ENCODE measurements at places on chromosomes 5 and 9.

GRCh38 chr5:122362361-122362760 is 50.3 kb downstream of the SNCAIP start:
- no peaks in the 10 kb centered on the region for H3K36me3 ChIP-seq
- H3K27me3 ChIP-seq = no peaks in the 10 kb centered on the region
- peak; percentile 90 for DNase-seq

DNA sequence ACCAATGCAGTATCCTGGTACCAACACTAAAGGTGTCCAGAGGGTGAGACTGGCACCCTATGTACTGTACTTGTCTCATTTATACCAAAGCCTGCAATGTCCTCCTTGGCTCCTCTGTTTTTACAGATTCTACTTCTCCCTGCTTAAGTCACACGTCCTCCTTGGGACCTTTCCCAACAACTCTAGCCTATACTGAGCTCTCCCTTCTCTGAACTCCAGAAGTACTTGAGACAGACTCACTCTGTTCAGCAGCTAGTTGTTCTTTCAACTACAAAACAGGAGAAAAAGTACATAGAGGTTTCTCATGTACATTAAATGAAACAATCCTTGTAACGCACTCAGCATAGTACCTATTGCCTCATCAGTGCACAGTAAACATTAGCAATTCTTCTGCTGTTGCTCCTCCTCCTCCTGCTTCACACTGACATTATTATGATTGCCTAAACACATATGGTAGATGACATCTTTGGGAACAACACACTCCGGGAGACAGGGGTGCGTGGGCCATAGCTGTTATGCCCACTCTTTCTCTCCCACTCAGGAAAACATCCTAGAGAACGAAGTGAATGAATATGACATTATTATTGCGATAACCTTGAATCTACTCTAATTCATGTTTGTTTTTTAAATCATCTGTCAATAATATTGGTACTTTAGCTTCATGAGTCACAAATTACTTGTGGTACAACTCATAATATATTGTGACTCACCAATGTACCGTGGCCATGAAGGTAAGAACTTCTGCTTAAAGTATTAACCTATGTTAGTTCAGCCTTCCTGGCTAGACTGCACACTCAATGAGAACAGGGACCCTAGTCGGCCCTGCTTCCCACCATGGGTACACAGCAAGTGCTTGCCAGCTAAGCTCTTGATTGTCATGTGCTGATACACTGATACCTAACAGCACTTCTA is 180.3 kb upstream of the ADRA1B start:
- H3K27ac ChIP-seq = no peak overlapping the region
- no peaks in the 10 kb centered on the region for H3K36me3 ChIP-seq
- no peaks in the 10 kb centered on the region for H3K27me3 ChIP-seq
- no peaks in the 10 kb centered on the region for H3K4me1 ChIP-seq

DNA sequence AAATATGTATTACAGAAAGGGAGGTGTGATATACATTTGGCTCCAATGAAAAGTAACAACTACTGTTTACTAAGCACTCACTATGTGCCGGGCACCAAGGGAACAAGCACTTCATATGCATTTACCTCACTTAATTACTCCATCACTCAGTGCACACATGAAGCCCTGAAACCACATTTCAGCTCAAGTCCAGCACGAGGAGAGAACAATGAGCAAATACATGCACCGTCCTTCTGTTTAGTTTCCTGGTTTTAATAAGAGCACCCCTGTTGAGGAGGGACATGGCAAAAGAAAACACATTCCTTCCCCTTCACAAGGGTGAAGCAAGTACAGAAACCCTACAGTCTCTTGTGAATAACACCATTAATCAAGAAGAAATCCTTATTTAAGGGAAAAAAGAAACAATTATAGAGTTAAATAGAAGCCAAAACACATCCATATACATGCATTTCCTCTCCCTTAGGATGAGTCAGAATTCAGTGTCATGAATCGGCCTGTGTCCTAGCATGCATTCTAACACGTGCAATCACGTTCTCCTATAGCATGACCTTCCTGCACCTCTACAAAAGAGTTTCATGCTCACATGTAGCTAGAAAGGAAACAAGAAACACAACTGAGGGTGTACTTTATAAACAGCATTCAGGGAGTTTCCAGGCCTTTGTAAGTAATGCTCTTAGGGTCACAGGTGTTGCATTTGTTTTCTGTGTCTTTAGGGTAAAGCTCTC is 411.6 kb downstream of the BNC2 start:
- no peaks in the 10 kb centered on the region for H3K36me3 ChIP-seq
- no peak overlapping the region for H3K27ac ChIP-seq
- no peaks in the 10 kb centered on the region for H3K27me3 ChIP-seq
- H3K4me3 ChIP-seq = no peak overlapping the region
- peak; percentile 36 for DNase-seq
- no peaks in the 10 kb centered on the region for H3K4me1 ChIP-seq

- DNase-seq = no peak
- H3K4me3 ChIP-seq = no peak overlapping the region
- H3K27ac ChIP-seq = no peak overlapping the region
- H3K4me1 ChIP-seq = no peaks in the 10 kb centered on the region
- no peaks in the 10 kb centered on the region for H3K36me3 ChIP-seq
Observed at GRCh38 chr5:156835905-156836304, 14.2 kb upstream of the PPP1R2B start.

- no peaks in the 10 kb centered on the region for H3K4me1 ChIP-seq
- no peak overlapping the region for H3K4me3 ChIP-seq
- DNase-seq = no peak
- no peak overlapping the region for H3K27ac ChIP-seq
Observed at GRCh38 chr9:105309531-105309931, 65.1 kb downstream of the SLC44A1 start.

GRCh38 chr5:149423049-149423793 is 44.1 kb upstream of the IL17B start:
- peak overlapping the region; percentile 66 for H3K27ac ChIP-seq
- no peaks in the 10 kb centered on the region for H3K27me3 ChIP-seq
- DNase-seq = no peak
- H3K36me3 ChIP-seq = peaks cover 44% of the 10 kb centered on the region
- peaks cover 73% of the 10 kb centered on the region for H3K4me1 ChIP-seq

GRCh38 chr9:137385061-137385655 is 37.8 kb downstream of the EXD3 start:
- H3K36me3 ChIP-seq = no peaks in the 10 kb centered on the region
- peaks cover 2% of the 10 kb centered on the region for H3K4me1 ChIP-seq
- no peaks in the 10 kb centered on the region for H3K27me3 ChIP-seq
- H3K4me3 ChIP-seq = no peak overlapping the region
- DNase-seq = no peak
- H3K27ac ChIP-seq = no peak overlapping the region

DNA sequence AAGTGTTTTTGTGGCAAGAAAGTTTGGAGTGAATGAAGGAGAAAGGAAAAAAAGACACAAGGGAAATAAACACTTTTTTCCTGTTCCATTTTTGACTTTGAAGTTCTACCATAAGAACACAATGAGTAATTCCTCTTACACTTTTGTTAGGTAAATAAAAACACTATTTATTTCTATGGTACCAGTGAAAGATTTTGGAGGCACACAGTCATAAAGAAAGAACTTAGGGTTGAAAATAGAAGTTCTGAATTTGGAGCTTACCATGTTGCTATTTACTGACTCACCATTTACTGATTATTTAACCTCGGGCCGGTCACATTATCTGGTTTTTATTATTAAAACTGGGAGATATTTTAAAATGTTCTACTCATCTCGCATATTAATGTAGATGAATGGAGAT is 367.8 kb downstream of the TLE1 start:
- no peaks in the 10 kb centered on the region for H3K36me3 ChIP-seq
- no peak overlapping the region for H3K27ac ChIP-seq
- no peaks in the 10 kb centered on the region for H3K4me1 ChIP-seq
- peak; percentile 10 for DNase-seq
- H3K4me3 ChIP-seq = no peak overlapping the region
- no peaks in the 10 kb centered on the region for H3K27me3 ChIP-seq

DNA sequence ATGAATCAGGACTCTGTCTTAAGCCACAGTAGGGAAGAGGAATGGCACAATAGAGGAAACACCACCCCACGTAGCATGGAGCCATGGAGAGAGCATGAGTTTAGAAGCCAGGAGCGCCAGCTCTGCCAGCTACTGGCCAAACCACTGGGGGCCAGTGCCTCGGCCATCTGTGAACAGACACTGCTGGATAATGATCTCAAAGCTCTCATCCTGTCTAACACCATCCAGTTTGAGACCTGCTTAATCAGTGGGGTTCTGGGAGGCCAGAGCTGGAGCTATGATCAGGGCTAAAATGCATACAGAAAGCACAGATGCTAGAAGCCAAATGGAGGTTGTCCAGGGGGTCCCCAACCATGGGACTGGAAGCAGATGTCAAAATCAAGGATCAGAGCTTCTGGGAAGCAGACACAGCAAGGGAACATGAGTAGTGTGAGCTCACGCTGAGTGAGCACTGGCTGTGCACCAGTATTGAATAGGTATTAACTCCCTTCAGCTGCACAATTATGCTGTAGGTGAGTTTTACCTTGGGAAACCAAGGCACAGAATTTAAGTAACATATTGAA is 92.7 kb downstream of the KCNIP1 start:
- H3K4me3 ChIP-seq = no peak overlapping the region
- no peaks in the 10 kb centered on the region for H3K36me3 ChIP-seq
- H3K4me1 ChIP-seq = peaks cover 14% of the 10 kb centered on the region
- H3K27ac ChIP-seq = no peak overlapping the region
- DNase-seq = no peak
- H3K27me3 ChIP-seq = peaks cover 14% of the 10 kb centered on the region

GRCh38 chr9:112487008-112487798 is 576 bp downstream of the KIAA1958 start:
- H3K36me3 ChIP-seq = no peaks in the 10 kb centered on the region
- DNase-seq = peak; percentile 42

DNA sequence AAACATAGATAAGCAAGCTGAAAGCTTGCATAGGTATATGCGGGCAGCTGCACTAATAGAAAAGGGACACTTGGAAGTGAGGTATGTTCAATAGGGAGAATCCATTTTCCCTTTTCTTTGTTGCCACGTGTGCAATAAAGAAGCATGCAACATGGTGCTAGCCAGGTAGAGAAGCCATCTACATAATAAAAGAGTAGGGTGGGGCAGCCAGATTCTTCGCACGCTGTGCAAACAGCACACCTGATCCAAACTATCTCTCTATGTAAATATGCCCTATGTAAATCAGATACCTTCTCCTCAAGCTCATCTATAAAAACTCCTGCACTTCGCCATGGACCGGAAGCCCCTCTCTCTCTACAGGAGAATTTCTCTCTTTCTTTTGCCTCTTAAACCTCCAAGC is 91.9 kb upstream of the C9orf72 start:
- H3K4me1 ChIP-seq = no peaks in the 10 kb centered on the region
- H3K4me3 ChIP-seq = no peak overlapping the region
- no peak overlapping the region for H3K27ac ChIP-seq
- no peaks in the 10 kb centered on the region for H3K27me3 ChIP-seq
- no peak for DNase-seq

DNA sequence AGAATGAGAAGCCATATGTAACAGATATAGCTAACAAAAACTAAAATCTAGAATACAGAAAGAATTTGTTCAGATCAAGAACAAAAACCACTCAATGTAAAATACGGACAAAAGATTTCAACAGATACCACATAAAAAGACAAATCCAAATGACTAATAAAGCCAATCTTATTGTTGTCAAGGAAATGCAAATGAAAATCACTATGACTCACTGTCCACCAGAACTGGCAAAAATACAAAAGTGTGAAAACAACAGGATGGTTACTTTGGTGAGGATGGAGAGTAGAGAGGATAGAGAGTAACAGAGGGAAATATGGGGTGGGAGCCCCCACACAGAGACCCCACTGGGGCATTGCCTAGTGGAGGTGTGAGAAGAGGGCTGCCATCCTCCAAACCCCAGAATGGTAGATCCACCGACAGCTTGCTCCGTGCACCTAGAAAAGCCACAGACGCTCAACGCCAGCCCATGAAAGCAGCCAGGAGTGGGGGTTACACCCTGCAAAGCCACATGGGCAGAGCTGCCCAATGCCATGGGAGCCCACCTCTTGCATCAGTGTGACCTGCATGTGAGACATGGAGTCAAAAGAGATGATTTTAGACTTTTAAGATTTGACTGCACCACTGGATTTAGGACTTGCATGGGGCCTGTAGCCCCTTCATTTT is 15.2 kb upstream of the RHOBTB3 start:
- peak; percentile 89 for DNase-seq
- peak overlapping the region; percentile 48 for H3K27ac ChIP-seq
- H3K36me3 ChIP-seq = no peaks in the 10 kb centered on the region
- H3K27me3 ChIP-seq = no peaks in the 10 kb centered on the region
- no peak overlapping the region for H3K4me3 ChIP-seq

- H3K27me3 ChIP-seq = no peaks in the 10 kb centered on the region
- H3K36me3 ChIP-seq = peaks cover 33% of the 10 kb centered on the region
- DNase-seq = no peak
- H3K27ac ChIP-seq = no peak overlapping the region
Observed at GRCh38 chr5:83055166-83055565, 22.0 kb downstream of the TMEM167A start.

- H3K27me3 ChIP-seq = no peaks in the 10 kb centered on the region
- no peaks in the 10 kb centered on the region for H3K4me1 ChIP-seq
- peaks cover 24% of the 10 kb centered on the region for H3K36me3 ChIP-seq
- no peak for DNase-seq
- no peak overlapping the region for H3K27ac ChIP-seq
Observed at GRCh38 chr5:140524003-140524402, 23.5 kb upstream of the EIF4EBP3 start.

DNA sequence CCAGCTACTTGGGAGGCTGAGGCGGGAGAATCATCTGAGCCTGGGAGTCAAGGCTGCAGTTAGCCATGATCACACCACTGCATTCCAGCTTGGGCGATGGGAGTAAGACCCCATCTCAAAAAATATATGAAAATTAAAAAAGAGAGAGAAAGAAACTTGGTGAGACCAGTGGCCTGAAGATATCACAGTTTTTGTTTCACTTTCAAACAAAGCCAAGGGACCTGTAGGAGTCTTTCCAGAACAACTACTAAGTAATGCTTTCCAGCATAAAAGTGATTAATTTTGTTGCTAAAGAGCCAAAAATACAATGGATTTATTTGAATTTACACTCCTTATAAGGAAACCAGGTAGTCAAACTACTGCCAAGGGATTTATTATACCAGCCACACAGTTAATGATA is 23.5 kb downstream of the GKAP1 start:
- no peaks in the 10 kb centered on the region for H3K4me1 ChIP-seq
- H3K4me3 ChIP-seq = no peak overlapping the region
- H3K27ac ChIP-seq = no peak overlapping the region
- no peaks in the 10 kb centered on the region for H3K36me3 ChIP-seq

DNA sequence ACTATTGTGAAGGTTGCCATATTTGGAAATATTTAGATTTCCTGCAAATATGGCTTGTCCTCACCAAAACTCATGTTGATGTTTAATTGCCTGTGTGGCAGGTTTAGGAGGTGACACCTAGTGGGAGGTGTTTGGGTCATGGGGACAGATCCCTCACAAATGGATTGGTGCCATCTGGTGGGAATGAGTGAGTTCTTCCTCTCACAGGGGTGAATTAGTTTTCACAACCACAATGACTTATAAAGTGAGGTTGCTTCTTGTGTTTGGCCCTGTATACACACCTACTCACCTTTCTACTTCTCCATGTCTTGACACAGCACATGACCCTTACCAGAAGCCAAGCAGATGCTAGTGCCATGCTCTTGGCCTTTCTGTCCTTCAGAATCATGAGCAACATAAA is 41.1 kb downstream of the ISOC1 start:
- no peaks in the 10 kb centered on the region for H3K36me3 ChIP-seq
- no peaks in the 10 kb centered on the region for H3K4me1 ChIP-seq
- DNase-seq = no peak
- H3K27me3 ChIP-seq = no peaks in the 10 kb centered on the region
